ENCODE measurements at places on chromosomes 6 and 20.
A peak's percentile ranks its signal among the peaks of the same experiment; 100 is the strongest.

GRCh38 chr6:8707956-8708772 is 272.8 kb upstream of the SLC35B3 start:
- ATAC-seq, result no peak

GRCh38 chr6:20351534-20351933 is 50.1 kb upstream of the E2F3 start:
- no peak for ATAC-seq

- no peak for ATAC-seq
Measured at GRCh38 chr6:15264902-15265761, 19.3 kb downstream of the JARID2 start.

DNA sequence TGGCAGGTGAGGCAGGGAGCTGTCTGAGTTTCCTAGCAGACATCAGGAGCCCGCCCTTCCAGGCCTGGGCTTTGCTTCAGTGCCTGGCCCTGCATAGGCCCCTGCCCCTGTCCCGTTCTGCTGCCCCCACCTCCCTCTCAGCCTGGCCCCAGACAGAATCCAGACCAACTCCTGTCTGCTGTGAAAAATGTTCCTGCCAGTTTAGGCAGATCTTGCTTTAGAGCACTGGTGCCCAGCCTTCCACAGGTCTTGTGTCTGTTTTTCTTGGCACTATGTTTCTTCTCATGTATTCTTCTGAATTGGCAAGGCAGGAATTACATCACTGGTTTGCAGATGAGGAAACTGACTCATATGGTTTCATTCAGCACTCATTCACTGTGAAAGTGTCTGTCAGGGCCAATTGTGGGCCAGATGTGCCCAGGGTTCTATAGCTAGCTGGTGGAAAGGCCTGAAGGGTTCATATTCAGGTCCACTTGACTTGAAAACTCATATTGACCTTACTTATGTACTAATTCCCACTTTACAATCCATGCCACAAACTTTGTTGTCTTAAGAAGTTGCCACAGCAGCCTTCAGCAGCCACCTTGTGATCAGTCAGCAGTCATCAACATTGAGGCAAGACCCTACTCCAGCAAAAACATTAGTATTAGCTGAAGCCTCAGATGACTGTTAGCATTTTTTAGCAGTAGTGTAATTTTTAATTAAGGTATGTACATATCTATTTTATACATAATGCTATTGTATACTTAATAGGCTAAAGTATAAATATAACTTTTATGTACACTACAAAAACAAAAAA is 40.5 kb downstream of the HLA-F start:
- peak; percentile 87 for ATAC-seq

DNA sequence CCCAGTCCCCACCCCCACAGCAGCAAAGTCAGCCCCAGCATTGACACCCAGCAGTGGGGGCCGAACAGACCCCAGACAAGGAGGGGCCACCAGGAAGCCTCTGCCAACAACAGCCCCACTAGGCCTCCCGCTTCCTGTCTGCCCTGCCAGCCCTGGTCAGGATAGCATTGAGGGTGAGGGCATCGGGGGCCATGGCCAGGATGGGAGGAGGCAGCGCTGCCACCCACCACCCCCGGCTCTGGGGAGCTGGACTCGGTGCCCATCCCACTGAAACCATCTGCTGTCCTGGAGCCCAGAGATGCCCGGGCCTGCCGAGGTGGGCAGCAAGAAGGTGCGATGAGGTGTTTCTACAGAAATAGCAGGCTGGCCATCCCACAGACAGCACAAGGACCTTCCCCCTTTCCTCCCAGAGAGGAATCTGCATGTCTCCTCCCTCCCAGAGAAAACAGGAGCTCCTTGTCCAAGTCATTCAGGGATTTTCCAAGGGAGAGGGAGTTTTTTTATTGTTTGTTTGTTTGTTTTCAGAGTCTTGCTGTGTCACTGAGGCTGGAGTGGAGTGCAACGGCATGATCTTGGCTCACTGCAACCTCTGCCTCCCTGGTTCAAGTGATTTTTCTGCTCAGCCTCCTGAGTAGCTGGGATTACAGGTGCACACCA is 62.1 kb upstream of the BHLHE23 start:
- no peak for ATAC-seq

DNA sequence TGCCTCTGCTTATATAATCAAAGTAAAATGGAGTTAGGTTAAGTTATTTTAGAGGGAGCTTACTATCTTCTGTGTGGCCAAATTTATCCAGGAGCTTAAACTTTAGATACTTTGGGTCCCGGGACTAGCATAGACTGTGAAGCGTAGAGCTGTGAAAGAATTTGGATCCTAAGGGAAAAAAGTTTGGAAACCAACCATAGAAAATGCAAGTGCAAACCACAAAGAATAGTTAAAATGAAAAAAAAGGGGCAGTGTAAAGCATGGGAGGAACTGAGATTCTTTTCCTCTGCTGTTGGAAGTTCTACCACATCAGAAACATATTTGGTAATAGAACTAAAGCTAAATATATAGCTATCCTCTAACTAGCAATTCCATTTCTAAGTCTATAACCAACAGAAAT is 232.2 kb upstream of the FLRT3 start:
- no peak for ATAC-seq

DNA sequence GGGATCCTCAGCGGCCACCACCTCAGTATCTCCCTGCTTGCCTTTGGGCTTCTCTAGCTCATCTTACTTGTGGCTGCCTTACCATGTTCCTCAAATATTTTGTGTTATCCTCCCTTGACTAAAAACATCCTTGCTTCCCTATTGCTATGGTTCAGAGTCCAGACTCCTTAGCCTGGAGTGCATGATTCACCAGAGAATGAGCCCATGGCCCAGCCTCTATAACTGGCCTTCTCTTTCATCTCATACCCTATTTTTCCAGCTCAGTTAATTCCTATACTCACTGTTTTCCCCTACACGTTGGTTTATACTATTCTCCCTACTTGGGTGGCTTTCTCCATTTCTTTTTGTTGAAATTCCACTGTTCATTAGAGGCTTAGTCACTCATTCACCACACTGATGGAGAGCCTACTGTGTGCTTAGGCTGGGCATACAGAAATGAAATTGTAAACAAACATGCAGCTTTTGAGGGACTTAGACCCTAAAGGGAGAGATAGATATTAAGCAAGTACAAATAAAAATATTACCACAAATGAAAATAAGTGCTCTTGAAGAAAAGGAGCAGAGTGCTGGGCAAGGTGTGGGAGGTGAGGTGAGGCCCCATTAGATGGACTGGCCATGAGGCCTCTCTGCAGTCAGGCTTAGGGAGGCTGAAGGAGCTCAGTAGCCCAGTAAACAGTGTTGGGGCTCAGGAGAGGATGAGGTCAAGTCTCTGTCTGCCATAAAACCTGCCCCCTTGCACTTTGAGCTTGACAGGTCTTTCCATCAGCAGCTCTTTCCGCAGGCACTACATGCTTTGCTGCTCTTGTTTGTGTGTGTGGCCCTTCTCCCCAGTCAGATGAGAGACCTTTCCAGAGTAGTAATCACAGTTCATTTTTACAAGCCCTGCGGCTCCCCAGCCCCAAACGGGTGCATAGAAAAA is 109.3 kb downstream of the TCP11 start:
- ATAC-seq, result no peak

GRCh38 chr20:58177799-58178198 is 50.7 kb downstream of the ANKRD60 start:
- no peak for ATAC-seq

- no peak for ATAC-seq
Measured at GRCh38 chr6:52489881-52490280, 69.7 kb downstream of the EFHC1 start.

GRCh38 chr6:133394630-133395029 is 153.5 kb downstream of the EYA4 start:
- ATAC-seq, result no peak

DNA sequence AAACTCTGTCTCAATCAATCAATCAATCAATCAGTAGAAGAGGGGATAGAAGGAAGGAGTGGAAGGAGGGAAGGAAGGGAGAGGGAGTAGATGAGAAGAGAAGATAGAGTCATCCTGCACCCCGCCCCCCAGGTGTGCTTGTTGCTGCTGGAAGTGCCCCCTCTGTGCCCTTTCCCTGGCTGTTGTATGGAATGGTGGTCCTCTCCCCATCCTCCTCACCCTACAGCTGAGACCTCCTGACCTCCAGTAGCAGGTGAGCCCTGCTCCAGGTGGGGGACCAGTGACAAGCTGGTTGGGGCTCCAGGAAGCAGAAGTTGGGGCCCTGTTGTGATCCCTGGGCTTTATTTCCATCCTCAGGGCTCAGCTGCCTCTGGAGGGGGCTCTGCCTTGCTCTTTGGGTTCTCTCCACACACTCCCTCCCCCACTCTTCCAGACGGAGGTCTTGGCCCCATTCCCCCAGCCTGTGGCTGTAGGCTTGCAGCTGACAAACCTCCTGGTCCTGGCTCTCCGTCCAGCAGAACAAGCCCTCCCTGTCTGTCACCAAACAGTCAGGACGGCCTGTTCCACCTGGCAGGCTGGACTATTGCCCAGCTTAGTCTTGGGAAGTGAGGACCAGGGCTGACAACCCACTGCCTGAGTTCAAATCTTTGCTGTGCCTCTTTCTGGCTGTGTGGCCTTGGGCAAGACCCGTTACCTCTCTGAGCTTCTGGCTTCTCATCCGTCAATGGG is 26.0 kb upstream of the SCRT2 start:
- no peak for ATAC-seq

- ATAC-seq, result no peak
Measured at GRCh38 chr6:97437087-97437486, 154.1 kb upstream of the MMS22L start.

- ATAC-seq, result no peak
Measured at GRCh38 chr6:33558801-33559200, 21.3 kb downstream of the BAK1 start.

- ATAC-seq, result no peak
Measured at GRCh38 chr6:1894954-1895353, 285.2 kb downstream of the FOXC1 start.

DNA sequence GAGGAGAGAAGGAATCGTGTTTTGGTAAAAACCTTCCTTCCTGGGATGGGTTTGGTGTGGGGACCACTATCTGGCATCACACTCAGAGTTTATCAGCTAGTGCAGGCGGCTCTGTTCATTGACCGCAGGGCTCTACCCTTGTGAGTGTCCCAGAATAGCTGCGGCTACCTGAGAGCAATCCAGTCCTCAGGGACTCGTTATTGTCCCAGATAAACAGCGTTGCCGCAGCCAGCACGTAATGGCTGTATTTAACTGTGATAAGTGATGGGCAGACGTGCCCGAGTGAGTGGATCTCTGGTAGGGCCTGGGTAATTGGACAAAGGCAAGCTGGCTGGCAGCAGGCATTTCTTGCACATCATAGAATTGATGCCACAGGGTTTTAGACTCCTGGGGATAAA is 163.3 kb downstream of the SOBP start:
- no peak for ATAC-seq

DNA sequence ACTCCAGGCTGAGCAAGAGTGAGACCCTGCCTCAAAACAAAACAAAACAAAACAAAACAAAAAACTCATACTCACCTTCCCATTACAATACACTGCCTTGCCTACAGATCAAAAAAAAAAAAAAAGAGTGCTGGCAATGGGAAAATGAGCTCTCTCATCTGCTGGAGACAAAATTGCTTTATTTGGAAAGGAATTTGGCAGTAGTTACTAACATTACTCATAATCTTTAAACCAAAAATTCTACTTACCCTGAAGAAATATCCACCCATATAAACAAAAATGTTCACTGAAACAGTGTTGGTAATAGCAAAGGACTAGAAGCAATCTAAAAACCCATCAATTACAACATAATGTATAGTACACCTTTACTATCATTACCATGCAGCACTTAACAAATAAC is 120.4 kb downstream of the RNGTT start:
- ATAC-seq, result no peak

DNA sequence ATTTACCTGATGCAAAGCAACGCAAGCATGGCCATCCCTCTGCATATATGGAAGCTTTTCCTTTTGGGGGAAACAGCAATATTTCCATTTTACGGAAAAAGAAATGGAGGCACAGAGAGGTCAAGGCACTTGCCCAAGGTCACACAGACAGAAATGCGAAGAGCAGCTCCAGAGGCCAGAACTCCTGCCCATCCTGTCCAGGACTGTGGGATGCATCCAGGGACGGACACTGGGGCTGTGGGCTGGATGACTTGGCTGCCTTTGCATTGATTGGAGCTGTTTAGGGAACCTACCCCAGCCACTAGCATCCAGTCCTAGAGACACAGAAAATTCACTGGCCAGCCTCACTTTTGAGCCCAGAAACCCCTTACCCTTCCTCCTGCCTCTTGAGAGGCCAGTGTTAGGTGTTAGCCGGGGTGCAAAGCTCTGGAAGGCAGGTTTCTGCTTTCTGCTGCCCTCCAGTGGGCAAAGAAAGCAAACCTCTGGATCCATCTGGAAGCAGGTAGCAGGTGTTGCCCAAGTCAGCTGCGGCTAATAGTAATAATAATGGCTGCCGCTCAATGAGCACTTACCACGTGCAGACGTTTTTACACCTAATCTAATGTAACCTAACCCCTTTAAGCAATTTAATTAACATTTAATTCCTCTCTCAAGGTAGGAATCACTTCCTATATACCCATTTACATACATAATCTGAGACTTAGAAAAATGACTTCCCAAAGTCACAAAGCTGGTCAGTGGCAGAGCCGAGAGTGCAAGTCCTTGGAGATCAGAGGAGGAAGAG is 31.7 kb upstream of the CCN5 start:
- ATAC-seq, result peak; percentile 79

DNA sequence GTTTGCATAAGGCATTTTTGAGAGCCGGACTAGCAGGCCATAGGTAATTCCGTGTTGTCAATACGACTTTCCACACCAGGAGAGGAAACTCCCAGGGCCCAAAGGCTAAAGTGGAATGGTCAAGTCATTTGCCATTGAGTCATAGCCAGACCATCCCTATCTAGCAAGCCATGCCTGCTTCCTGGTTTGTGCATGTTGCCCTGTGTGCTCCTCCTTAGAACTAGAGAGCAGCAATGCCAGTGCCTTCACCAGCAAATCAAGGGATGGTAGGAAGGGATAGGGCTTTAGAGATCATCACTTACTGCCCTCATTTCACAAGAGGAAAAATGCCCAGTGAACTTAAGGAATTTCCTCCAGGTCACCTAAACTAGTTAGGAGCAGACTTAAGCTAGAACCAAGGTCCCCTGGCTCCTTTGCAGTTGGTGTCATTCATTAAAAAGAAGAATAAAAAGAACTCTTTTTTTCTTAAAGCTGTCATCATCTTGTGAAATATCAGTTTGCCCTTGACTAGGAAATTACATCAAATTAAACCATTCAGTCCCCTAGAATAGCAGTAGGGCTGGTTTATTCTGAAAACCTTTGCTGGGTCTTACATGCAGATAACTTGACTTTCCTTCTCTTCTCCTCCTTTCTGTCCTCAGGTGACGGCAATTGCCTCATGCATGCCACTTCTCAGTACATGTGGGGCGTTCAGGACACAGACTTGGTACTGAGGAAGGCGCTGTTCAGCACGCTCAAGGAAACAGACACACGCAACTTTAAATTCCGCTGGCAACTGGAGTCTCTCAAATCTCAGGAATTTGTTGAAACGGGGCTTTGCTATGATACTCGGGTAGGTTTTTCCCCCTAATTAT is 7.4 kb downstream of the TNFAIP3 start:
- no peak for ATAC-seq

GRCh38 chr6:99458319-99458718 is 33.2 kb upstream of the PNISR start:
- ATAC-seq, result no peak

GRCh38 chr6:9623985-9624384 is 790.9 kb downstream of the TFAP2A start:
- ATAC-seq, result no peak
